Body of pancreas (tissue), 4 donors: ENCODE measurements at places on chromosomes 12 and 14.

- DNase-seq, result no peak
Measured at GRCh38 chr12:67726868-67727267, 78.3 kb downstream of the DYRK2 start.

- no peak for DNase-seq
Measured at GRCh38 chr12:86158956-86159355, 97.2 kb downstream of the MGAT4C start.

- no peak for DNase-seq
Measured at GRCh38 chr14:90491911-90492531, 95.2 kb downstream of the CALM1 start.

GRCh38 chr12:106152334-106152733, 13.6 kb upstream of the NUAK1 start:
- DNase-seq, result no peak

DNA sequence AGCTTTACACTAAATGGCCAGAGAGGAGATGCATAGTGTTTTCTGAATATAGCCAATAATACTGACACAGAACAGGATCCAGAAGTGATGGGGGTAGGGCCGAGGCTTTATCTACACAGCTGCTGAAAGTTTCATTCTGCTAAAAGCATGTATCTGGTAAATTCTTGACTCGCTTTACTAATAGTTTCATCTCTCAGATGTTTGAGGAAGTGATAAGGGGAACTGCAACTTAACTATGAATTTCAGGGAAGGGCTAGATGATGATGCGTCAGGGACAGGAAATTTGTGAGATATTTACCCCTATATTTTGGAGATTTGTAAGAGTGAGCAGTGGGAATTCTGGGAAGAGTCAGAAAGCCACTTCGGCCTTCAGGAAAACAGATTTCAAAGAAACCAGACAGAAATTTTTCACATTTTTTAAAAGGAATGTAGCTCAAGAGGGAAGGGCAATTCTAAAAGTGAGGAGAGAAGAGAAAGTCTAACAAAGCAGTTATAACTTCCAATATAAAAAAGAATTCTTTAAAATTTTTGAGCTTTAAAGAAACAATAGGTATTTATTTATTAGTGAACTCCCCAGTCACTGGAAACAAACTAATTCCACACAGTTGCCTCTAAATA, 243.1 kb downstream of the BCAT1 start:
- no peak for DNase-seq

- no peak for DNase-seq
Measured at GRCh38 chr12:65470256-65470655, 191.8 kb downstream of the MSRB3 start.

- DNase-seq, result no peak
Measured at GRCh38 chr14:51950007-51950406, 39.3 kb upstream of the RTRAF start.

- DNase-seq, result no peak
Measured at GRCh38 chr14:51733147-51733546, 81.4 kb downstream of the FRMD6 start.

DNA sequence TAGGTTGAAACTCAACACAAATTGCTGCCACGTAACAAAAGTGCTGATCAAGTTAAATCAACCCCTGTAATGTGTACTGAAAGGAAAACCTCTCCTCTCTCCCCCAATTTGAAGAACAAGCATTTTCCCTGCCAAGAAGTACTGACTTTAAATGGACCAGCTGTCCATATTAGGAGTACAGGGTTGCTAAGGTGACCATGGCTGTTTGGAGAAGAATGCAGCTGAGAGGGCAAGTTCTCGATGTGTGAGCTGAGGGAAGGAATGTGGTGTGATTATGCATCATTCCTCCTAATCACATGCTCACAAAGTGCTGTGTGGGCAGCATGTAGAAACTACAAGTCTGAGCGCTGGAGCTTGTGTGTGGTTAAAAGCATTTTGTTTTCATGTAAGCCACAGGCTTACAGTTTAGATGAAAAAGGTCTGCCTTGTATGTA, 50.9 kb upstream of the CCT2 start:
- DNase-seq, result peak; percentile 24

DNA sequence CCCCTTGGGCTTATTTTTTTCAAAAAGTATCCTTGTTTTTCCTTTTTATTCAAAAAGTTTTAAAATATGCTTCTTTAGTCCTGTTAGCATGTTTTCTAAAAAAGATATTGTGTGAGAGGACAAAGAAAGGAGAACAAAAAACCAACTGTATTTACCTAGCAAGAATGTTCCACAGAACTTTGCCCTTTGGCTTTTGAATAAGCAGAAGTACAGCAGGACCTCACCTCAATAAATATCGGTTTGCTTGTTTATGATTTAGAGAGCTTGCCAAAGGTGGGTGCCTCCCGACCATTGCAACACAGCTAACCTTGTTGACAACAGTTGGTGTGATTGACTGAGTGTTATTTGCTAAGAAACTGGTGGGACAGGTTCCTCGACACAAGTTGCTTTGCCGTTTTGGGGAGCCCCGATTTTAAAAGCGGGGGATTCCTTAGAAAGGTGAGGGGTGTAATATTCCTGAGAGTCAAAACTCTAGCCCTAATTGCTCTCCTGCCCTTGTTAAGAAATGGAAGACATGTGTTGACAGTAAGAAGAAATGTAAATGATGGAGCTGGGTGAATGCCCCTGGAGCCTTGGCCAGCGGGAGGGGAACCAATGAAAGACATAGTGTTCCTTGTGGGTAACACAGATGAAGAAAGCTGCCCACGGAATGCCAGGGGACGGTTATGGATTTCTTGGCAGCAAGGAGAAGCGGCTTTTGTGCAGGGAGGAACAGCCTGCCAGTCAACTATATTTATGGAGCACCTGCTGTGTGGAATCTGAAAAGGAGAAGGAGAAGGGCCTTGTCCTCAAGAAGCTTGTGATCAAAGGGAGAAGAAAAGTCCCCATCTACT, 13.7 kb downstream of the MYBPC1 start:
- peak; percentile 89 for DNase-seq
